ENCODE measurements at places on chromosomes 5 and 9.
A peak's percentile ranks its signal among the peaks of the same experiment; 100 is the strongest.

GRCh38 chr9:126894052-126894603 is 20.5 kb upstream of the RALGPS1 start:
- DNase-seq: no peak

GRCh38 chr5:56328753-56329560 is 95.8 kb upstream of the ANKRD55 start:
- DNase-seq: no peak

DNA sequence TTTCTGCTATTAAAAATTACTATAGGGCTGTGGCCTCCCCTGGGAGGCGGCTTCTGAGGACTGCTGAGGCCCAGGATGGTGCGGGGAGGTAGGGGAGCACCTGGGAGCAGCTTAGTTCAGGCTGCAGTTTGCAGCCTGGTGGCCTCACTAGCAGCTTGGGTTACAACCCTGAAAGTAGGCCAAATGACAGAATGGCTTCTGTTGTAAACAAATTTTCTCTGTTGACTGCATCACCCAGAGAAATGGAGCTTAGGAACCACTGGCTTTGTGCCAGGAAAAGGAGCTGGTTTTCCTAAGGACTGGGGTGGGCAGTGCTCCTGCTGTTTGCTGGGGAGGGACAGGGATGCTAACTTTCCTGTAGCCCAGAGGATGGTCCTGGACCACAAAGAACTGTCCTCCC is 130.3 kb downstream of the ENTREP1 start:
- no peak for DNase-seq

- DNase-seq: no peak
Observed at GRCh38 chr9:13688990-13689600, 409.6 kb upstream of the MPDZ start.

DNA sequence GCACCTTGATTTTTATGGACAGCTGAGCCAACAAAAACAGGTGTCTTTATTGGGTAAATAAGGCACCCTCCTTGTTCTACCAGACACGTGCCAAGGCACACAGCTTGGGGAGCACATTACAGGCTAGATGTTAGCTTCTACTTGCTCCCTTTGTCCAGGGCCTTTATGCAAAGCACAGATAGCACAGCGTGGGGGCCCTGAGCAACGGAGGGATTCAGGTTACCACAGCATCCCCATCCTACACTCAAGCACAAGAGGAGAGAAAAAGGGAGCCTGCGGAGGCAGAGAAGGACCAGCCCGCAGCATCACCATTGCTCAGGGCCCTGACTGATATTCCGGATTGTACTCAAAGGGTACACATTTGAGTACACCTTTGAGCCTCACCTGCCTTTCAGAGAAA is 181.7 kb upstream of the KIF2A start:
- DNase-seq: no peak

- DNase-seq: peak; percentile 10
Observed at GRCh38 chr9:32524892-32525708, 896 bp downstream of the RIGI start.

DNA sequence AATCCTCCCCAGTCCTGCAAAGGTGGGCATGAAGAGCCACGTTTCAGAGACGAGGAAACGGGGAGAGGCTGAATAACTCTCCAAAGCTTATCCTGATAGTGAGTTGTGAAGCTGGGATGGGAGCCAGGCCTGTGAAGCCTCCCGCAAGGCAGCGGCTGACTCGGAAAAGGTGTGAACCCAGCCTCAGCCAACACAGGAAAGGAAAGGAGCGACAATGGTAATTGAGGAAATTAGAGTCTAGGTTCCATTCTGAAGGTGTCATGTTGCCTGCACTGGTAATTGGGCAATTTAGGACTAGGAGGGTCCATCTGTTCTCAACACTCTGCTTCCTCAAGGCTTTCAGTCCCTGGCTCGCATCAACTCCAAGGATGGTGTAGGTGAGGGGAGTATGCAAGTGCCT is 83.4 kb downstream of the LIFR start:
- DNase-seq: no peak

DNA sequence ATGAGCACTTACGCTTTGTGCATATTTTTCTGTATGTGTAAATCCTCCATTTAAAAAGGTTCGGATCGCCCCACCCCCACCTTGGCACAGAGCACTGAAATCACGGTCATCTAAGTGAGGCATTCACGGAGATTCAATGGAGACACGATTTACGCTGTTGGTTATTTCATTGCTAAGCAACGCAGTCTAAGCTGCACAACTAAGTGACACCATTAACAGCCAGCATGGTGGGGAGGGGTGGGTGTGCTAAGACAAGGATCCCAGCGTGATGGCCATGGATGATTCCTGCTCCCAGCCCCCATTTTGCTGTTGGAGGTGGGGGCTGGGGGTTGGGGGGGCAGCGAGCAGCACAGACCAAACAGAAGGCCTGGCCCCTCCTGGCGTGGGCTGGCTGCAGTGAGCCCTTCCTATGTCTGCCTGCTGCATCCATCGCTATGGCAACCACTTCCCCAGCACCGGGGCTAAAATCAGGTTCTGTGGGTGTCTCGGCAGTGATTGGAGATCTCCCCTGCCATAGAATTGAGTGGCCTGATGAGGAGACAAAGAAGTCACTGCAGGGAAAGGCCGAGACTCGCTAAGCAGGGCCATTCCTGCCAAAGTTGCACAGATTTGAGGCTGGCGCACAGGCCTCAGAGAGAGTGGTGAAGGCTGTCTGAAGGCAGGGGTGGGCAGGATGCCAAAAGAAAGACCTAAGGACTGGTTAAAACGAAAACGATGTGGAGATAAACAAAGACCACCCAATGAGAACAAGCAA is 14.3 kb upstream of the MARCHF6 start:
- no peak for DNase-seq

DNA sequence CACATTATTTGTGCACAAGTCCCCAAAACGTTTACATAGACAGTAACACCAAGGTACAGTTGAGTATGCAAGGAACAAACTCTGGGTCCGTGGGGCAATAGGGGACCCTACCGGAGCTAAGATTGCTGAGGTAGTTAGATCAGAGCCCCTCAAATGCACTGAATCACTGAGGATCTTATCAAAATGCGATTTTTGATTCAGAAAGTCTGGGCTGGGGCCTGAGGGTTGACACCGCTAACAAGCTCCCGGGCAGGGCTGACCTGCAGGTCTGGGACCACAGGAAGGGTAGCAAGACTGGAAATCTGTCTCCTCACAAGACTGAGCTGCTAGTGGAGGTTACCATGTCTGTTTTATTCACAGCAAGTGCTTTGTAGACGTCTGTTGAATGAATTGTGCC is 1.8 kb upstream of the IL3 start:
- DNase-seq: no peak

DNA sequence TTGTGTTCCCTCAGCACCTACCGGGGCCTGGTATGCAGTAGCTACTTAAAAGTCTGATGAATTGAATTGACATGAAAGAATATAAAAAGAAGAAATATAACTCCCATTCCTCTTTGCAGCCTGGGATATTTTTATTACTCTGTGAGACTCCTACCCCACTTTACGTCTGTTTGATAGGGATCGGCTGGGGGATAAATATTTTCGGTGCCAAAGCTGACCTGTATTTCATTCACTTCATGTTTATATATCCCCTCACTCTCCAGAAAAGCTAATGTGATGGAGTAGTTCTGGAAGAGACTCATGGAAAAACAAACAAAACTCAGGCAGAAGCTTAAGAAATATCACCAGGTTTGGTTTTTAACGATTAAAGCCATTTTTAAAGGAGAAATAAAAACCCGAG is 108.2 kb upstream of the TBC1D2 start:
- peak; percentile 76 for DNase-seq

DNA sequence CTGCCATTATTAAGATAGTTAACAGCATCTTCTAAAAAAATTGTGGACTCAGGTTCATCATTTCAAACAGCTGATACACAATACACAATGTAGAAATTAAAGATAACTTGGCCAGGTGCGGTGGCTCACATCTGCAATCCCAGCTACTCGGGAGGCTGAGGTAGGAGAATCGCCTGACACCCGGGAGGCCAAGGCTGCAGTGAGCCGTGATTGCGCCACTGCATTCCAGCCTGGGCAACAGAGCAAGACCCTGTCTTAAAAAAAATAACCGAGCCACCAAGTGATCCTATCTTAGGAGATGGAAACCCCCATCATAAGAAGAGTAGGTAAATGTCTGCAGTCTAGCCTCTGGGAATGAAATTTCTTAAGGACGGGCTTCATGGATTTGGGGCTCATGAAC is 241.7 kb downstream of the PIK3R1 start:
- DNase-seq: no peak

DNA sequence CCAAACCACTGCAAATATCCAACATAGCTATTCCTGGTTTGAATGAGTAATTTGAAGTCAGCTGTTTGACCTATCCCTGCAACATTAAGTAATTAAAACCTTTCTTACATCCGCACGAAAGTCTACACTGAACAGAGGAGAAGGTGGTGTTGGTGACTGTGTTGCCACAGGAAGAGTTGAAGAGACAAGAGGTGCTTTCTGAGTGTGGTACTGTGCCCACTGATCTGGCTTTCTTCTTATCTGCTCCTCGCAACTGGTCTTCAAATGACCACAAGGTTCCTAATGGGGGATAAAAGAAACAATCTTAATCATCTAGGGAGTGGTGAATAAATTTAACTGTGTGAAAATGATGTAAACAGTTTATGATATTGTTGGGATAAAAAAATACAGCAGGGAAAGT is 29.4 kb upstream of the PDCL start:
- no peak for DNase-seq

DNA sequence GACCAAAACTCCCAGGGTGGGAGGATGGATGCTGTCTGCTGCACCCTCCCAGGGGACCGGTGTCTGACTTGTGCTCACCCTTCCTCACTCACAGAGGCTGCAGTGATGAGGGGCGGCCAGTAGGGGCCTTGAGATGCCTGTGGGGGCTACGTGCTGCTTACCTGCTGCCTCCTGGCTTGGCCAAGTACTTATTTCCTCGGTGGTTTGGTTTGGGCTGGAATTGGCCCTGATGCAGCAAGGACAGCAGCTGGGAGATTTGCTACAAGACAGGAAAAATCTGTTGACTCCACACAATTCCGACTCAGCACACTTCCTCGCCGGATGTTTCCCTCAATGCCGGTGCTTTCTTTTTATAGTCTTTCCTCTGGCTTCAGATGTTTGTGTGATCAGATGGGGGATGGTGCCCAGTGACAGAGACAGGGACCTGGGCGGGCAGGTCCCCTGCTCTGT is 6.6 kb downstream of the PCDH12 start:
- peak; percentile 46 for DNase-seq

DNA sequence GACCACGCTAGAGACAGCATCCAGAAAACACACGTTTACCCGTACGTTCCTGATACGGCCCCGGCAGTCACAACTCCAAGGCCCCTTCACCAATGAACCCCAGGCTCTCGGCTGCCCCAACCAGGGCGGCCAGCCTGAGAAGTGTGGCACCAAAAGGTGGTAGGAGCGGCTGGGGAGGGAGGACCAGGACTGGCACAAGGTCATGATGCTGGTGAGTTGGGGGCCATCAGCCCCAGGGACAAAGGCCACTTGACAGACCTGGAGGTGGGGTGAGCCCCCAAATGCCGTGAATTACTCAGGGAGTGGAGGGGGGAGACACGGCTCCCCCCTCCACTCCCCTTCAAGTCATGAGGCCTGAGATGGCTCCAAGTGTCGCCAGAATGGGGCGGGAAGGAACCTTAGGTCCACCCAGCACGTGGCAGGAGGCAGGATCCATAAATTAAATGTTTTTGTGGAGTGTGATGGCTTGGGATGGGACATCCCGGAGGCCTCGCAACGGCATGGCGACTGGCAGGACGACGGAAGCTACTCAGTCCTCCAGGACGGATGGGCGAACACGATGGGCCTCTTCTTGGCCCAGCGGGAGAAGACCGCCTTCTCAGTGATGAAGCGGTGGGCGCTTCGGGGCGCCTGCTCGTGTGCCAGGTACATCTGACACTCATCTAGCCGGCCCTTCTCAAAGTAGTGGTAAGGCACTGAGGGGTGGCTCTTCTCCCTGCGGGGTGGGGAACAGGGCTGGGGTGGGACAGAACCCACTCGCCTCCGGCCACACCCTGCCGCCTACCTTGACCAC is 8.7 kb upstream of the ST6GALNAC6 start:
- DNase-seq: no peak

GRCh38 chr5:168600409-168600808 is 21.2 kb upstream of the PANK3 start:
- peak; percentile 68 for DNase-seq

DNA sequence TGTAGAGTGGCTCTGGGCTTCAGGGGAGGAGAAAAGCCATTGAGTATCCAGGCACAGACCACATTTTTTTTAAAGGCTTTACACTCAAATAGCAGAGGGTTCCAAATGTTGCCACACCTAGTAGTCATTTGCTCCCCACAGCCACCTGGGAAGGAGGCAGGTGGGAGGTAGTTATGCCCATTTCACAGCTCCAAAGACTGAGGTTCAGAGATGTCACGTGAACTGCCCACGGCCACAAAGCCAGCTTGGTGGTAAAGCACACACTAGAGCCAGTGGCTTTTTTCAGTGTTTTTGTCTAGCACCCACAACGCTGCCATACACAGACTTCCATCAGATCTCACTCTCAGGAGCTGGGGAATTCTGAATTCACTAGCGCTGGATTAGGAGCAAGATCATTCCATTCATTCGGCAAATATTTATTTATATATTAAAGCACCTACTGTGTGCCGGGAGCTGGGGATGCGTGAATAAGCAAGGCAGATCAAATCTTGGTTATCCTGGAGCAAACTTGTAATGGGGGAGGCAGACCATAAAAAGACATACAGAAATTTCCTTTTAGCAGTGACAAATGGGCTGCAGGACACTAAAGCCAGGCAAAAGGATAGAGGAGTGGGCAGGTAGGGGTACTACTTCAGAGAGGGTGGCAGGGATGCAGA is 7.4 kb downstream of the WHRN start:
- no peak for DNase-seq

- peak; percentile 37 for DNase-seq
Observed at GRCh38 chr5:67182301-67182790, 14.3 kb downstream of the CD180 start.

DNA sequence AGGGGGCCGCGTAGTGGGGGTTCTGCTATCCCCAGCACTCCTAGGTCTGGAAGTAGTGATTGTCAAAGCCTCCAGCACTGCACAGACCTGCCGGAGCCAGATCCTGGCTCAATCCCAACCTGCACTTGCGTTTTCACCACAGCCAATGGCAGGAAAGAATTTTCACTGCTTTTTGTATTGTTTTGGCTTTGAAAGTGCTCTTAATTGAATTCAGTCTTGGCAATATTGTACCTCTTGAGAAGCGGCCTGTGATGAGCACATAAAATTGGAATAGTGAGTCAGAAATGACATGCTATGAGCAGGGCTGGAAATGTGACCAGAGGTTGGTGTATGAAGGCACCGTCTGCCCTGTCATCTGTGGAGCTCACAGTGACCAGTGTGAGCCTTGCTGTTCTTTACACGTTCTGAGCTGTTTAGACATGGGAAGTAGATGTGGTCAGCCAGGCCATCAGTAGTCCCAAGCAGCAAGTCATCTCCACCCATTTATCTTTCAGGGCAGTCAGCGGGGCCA is 41.5 kb downstream of the SECISBP2 start:
- no peak for DNase-seq

DNA sequence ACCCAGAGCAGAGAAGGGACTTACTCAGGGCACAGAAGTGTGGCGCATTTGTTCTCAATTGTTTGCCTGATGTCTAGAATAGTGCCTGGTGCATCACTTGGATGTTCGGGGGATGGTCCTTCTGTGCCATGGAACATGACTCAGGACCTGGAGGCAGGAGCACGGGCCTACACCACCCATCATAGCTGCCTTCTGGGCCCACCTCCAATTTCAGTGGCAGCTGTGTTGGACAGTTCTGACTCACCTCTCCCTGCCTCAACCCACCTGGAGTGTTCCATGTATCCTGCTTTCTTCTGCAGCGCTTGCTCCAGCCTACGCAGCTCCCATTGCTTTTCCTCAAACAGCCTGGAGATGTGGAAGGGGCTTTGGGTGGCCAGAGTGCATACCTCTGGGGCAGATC is 12.5 kb upstream of the CXCL14 start:
- DNase-seq: no peak

GRCh38 chr9:95910023-95910707 is 34.7 kb downstream of the ERCC6L2 start:
- no peak for DNase-seq
